AG10803 (cell line): ENCODE measurements at places on chromosomes 1 and 21.

GRCh38 chr1:216820345-216820744 lies 97.1 kb upstream of the ESRRG start:
- no peak for DNase-seq

DNA sequence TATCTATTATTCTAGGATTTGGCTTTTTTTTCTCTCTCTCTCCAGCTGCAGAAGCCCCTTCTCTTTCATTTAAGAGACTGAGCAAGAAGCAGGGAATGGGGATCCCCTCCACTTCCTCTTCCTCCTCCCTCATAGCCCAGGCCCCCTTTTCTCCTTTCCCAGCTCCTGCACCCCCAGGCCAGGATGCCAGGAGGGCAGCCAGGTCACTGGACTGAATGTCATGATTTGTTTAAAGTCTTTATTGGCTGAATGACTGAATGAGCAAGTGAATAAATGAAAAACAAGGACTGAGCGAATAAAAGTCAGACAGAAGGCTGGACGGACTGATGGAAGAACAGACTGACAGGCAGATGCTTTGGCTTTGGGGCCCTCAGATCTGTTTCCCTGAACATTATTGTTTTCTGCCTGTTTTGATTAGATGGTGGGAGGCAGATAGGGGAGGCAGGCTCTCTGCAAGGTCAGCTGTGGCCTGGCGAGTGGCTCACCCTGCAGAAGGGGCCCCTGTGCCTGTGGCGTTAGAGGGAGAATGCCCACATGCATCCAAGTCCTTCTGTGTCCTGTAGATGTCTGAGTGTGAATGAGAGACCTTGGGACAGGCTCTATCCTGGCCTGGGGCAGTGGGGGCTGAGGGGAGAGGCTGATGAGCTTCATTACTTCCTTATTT lies 20.3 kb upstream of the ADGRB2 start:
- no peak for DNase-seq

DNA sequence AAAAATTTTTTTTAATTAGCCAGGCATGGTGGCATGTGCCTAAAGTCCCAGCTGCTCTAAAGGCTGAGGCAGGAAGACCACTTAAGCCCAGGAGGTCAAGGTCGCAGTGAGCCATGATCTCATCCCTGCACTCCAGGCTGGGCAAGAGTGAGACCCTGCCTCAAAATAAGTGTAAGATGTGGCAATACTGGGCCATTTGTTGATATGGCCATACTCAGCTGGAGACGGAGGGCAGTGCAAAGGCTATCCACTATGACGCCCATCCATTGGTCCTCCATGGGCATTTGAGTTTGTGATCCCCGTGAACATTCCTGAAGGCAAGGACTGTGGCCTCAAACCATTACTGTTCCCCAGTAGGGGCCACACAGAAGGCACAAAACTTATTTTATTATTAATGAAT lies 1.5 kb downstream of the CASP9 start:
- no peak for DNase-seq

DNA sequence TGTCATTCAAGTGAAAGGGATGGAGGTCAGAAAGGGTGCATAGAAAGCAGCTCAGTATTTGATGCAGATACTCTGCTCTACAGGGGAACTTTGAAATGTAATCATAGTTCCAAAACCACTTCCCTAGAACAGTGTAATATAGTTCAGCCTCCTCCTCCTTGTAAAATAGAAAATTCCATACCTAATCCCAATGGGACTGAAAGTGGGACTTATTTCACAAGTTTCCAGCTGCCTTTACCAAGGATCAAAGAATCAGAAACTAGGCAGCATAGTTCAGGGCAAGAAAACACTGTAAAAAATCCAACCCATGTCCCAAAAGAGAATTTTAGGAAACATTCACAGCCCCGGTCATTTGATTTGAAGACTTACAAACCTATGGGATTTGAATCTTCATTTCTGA lies 8.1 kb upstream of the TMCO2 start:
- DNase-seq = peak; percentile 32

GRCh38 chr1:205775717-205776056 lies 405 bp upstream of the RAB29 start:
- DNase-seq = peak; percentile 63

GRCh38 chr1:237032029-237032428 lies 10.0 kb upstream of the RYR2 start:
- no peak for DNase-seq

- no peak for DNase-seq
These were observed 1.7 kb downstream of the HES4 start for GRCh38 chr1:997993-998744.

DNA sequence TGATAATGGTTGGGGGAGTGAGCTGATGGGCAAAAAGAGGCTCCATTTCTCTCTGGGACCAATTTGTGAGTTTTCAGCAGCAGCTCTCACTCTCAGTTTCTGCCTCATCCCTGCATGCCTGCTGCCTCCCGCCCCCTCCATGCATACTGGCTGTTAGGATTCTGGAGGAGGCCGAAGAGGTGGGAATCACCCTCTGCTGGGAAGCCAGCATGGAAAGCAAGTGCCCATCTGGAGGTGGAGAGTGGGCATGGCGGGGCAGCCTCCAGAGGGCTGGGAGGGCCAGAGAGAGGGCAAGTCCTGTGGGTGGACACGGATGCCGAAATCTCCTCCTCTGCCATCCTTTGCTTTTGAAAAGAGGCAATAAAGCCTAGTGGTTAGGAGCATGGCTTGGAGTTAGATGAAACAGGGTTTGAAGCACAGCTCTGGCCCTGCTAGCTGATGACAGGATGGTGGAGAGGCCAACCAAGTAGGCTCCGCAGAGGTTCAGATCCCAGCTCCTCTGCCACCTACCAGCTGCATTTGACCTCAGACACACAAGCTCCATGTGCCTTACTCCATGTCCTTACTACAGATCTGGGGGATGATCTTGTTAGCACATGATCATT lies 113.4 kb downstream of the GRIK3 start:
- DNase-seq = no peak

- no peak for DNase-seq
These were observed 8.1 kb upstream of the MMP23B start for GRCh38 chr1:1623631-1624442.

GRCh38 chr1:32178380-32179192 lies 889 bp upstream of the TXLNA start:
- no peak for DNase-seq

DNA sequence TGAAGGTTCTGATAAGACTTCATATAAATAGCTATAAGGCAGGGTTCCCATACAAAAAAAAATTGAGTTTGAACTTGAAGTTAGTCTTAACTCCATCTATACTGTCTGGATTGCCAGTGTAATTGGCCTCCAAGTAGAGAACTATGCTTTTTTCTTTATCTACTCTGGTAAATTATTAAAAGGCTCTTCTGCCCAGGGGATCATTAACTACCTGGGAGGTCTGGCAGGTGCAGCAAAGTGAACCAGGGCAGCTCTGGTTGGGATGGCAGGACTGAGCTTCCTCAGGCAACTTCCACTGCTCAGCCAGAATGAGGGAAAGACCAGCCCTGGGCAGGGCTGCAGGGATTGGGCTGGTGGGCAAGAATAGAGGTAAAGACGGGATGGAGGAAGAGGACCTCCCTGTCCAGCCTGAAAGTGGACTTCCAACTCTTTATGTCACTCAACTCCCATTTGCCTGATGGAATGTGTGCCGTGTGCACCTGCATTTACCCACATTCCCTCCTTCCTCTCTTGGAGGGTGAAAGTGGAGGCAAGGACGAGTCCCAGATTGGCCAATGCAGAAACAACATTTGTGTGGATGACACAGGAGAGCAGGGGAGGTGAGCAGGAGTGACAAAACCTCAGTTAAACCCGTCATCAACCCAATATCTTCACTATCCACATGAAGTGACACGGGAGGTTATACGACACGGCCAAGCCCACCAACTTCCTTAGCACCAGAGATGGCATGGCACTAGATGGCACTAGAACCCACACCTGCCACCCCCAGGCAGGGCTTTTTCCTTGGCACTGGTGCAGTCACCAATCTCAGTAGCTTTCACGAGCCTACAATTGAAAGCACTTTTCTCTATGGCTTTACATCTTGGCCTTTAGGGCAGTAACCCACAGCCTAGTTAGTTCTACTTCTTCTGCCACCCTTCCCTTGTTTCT lies 25.2 kb downstream of the CCN1 start:
- DNase-seq = no peak

GRCh38 chr1:31618916-31619846 lies 1.7 kb downstream of the HCRTR1 start:
- no peak for DNase-seq
